ENCODE measurements at places on chromosomes 2 and 18.
A peak's percentile ranks its signal among the peaks of the same experiment; 100 is the strongest.

GRCh38 chr2:152466980-152467676 is 132.2 kb downstream of the FMNL2 start:
- H3K27me3 ChIP-seq, result peaks cover 6% of the 10 kb centered on the region
- no peak overlapping the region for H3K4me3 ChIP-seq
- DNase-seq, result no peak
- no peaks in the 10 kb centered on the region for H3K36me3 ChIP-seq

DNA sequence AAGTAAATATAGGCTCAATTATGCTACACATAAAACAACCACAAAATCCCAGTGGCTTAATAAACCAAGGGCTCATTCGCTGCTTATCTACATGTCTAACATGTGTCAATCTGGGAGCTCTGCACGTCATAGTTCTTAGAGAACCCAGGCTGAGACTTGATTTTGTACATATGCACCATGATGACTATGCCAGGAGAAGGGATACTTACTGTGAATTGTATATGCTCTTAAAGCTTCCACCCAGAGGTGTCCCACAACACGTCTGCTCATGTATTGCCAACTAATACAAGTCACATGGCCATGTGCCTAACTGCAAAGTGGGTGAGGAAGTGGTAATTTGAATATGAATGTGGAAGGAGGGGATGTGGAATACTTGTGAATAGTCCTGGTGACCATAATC is 262.1 kb downstream of the CPS1 start:
- H3K4me1 ChIP-seq, result no peaks in the 10 kb centered on the region
- DNase-seq, result no peak
- H3K36me3 ChIP-seq, result no peaks in the 10 kb centered on the region
- no peak overlapping the region for H3K4me3 ChIP-seq

DNA sequence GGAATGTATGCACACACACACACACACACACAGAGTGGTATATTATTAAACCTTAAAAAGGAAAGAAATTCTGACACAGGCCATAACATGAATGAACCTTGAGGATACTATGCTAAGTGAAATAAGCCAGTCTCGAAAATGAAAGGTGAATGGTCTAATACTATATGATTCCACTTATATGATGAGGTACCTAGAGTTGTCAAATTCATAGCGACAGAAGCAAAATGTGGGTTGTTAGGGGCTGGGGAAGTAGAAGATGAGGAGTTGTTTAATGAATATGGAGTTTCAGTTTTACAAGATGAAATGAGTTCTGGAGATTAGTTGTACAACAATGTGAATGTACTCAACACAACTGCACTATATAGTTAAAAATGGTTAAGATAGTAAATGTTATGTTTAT is 118.1 kb downstream of the ABCA12 start:
- no peaks in the 10 kb centered on the region for H3K36me3 ChIP-seq
- H3K27me3 ChIP-seq, result no peaks in the 10 kb centered on the region
- no peak overlapping the region for H3K4me3 ChIP-seq
- no peaks in the 10 kb centered on the region for H3K4me1 ChIP-seq

- no peak overlapping the region for H3K27ac ChIP-seq
- H3K4me3 ChIP-seq, result no peak overlapping the region
- no peaks in the 10 kb centered on the region for H3K4me1 ChIP-seq
Observed at GRCh38 chr2:19536136-19536535, 177.7 kb upstream of the OSR1 start.

GRCh38 chr18:79402977-79403722 is 7.4 kb downstream of the NFATC1 start:
- H3K4me3 ChIP-seq, result peak overlapping the region; percentile 49
- peak overlapping the region; percentile 97 for H3K27ac ChIP-seq
- DNase-seq, result no peak
- H3K27me3 ChIP-seq, result no peaks in the 10 kb centered on the region
- H3K4me1 ChIP-seq, result peaks cover 83% of the 10 kb centered on the region
- no peaks in the 10 kb centered on the region for H3K36me3 ChIP-seq

DNA sequence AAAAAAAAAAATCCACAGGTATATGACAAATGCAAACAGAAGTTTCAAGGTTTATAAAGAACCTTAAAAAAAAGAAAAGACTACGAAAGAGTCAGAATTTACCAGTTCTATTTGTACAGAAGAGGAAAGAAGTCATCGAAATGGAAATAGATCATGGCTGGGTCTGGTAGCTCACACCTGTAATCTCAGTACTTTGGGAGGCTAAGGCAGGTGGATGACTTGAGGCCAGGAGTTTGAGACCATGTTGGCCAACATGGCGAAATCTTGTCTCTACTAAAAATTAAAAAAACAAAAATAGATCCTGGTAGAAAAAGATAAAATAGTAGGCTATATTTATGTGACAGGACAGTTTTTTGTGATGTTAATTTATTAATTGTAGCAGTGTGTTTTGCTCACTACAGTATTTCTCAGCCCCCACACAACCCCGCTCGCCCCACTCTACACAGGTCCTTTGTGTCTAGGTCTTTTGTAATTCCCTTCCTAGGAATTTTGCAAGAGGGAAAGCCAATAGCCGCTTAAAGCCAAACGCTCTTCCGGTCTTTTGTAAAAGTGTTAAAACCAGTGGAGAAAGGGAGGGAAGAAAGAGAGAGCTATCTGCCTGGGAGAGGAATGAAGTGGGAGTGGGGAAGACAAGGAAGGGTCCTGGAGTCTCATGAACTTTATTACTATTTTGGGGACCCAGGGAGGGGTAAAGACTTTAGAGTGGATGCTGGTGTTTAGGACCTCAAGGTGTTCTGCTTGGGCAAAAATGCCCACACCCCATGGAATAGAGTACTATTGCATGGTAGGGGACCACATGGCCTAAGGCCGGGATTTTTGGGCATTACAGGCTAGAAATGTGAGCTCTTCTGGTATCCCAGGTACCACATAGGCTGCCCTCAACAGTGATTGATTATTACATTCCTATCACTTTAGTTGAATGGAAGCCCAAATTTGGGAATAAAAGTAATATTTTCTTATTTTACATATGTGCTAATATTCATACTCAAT is 59.4 kb upstream of the XPO1 start:
- DNase-seq, result no peak
- H3K4me3 ChIP-seq, result no peak overlapping the region
- peaks cover 2% of the 10 kb centered on the region for H3K27me3 ChIP-seq
- H3K27ac ChIP-seq, result no peak overlapping the region
- no peaks in the 10 kb centered on the region for H3K4me1 ChIP-seq
- no peaks in the 10 kb centered on the region for H3K36me3 ChIP-seq

DNA sequence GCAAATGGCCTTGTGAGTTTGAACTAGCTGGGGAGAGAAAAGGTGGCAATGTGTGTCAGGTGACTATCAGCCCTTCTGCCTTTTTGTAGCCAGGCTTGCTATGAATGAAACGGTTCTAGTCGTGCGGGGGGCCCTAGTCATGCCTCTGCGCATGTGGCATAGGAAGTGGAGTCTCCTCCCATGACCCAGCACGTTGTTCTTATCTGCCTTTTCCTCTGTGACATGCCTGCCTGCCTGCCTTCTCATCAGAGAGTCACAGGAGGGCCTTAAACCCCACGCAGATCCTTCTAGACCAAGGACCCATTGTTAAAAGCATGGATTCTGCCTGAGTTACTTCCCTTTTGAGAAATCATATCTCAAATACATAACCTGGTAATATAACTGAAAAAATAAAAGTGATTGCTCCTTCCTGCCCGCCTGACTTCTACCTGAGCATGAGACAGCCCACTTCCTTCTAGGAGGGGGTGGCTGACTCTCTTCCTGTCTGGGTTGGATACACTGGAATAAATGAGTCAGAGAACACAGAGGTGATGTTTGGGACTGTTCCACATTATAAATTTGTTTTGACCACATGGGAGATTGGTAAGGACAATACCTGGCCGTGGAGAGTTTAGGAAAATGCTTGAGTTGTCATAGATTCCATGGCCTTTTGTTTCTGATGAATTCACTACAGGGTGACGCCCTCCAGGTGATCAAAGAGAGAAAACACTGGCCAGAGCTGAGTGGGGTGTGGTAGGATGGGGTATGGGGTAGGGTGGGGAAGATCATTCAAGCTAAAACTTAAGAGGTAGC is 49.8 kb downstream of the FBLN7 start:
- no peaks in the 10 kb centered on the region for H3K27me3 ChIP-seq
- peak overlapping the region; percentile 40 for H3K4me3 ChIP-seq
- H3K4me1 ChIP-seq, result peaks cover 62% of the 10 kb centered on the region
- peak; percentile 50 for DNase-seq
- H3K36me3 ChIP-seq, result no peaks in the 10 kb centered on the region

DNA sequence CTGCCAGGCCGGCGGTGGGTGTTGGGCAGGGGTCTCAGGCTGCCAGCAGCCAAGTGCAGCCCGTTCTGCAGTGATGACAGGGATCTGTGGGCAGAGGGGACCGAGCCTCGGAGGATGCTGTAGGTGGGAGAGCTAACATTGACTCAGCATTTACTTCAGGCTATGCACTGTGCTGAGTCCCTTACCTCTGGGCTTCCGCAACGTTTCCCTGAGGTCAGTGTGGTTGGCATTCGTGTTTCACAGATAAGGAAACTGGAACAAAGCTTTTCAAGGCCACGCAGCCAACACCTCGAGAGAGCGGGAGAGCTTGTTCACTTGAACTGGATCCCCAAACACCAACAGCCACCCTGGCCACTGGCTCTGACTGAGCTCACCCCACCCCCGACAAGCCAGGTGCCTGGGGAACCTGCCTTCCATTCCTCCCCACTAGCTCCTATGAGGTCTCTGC is 839 bp upstream of the GPR148 start:
- no peaks in the 10 kb centered on the region for H3K27me3 ChIP-seq
- peak overlapping the region; percentile 88 for H3K27ac ChIP-seq
- H3K4me1 ChIP-seq, result no peaks in the 10 kb centered on the region
- DNase-seq, result peak; percentile 42

GRCh38 chr2:21270083-21270491 is 146.3 kb downstream of the TDRD15 start:
- H3K4me3 ChIP-seq, result no peak overlapping the region
- DNase-seq, result no peak
- no peak overlapping the region for H3K27ac ChIP-seq
- no peaks in the 10 kb centered on the region for H3K4me1 ChIP-seq
- no peaks in the 10 kb centered on the region for H3K36me3 ChIP-seq
- no peaks in the 10 kb centered on the region for H3K27me3 ChIP-seq

DNA sequence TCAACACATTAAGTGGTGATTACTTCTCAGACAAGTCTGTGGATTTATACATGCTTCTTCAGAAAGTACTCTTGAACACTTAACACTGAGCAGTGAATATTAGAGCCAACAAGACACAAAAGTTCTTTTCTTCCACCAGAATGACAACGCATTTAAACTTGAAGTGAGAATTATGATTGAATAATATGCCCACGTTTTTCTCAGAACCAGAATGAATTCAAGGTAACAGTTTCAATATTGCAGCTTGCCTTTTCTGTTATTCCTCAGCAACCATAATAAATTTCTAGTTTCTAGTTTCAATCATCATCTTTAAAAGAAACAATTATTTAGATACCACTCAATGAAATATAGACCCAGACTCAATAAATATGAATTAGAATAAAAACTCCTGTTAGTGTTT is 547.0 kb downstream of the NUP35 start:
- no peaks in the 10 kb centered on the region for H3K27me3 ChIP-seq
- no peaks in the 10 kb centered on the region for H3K4me1 ChIP-seq
- no peak for DNase-seq
- H3K27ac ChIP-seq, result no peak overlapping the region
- H3K36me3 ChIP-seq, result no peaks in the 10 kb centered on the region

- no peak overlapping the region for H3K4me3 ChIP-seq
- no peak for DNase-seq
- peaks cover 13% of the 10 kb centered on the region for H3K4me1 ChIP-seq
- H3K27ac ChIP-seq, result no peak overlapping the region
Observed at GRCh38 chr18:9330419-9330818, 4.2 kb upstream of the TWSG1 start.

- H3K4me3 ChIP-seq, result no peak overlapping the region
- H3K4me1 ChIP-seq, result no peaks in the 10 kb centered on the region
- H3K36me3 ChIP-seq, result no peaks in the 10 kb centered on the region
- no peaks in the 10 kb centered on the region for H3K27me3 ChIP-seq
- no peak overlapping the region for H3K27ac ChIP-seq
Observed at GRCh38 chr2:175054340-175054739, 49.2 kb upstream of the CHN1 start.

- no peak overlapping the region for H3K4me3 ChIP-seq
- H3K27ac ChIP-seq, result no peak overlapping the region
- no peak for DNase-seq
- H3K4me1 ChIP-seq, result no peaks in the 10 kb centered on the region
- no peaks in the 10 kb centered on the region for H3K36me3 ChIP-seq
Observed at GRCh38 chr2:117631152-117631945, 183.1 kb upstream of the DDX18 start.

DNA sequence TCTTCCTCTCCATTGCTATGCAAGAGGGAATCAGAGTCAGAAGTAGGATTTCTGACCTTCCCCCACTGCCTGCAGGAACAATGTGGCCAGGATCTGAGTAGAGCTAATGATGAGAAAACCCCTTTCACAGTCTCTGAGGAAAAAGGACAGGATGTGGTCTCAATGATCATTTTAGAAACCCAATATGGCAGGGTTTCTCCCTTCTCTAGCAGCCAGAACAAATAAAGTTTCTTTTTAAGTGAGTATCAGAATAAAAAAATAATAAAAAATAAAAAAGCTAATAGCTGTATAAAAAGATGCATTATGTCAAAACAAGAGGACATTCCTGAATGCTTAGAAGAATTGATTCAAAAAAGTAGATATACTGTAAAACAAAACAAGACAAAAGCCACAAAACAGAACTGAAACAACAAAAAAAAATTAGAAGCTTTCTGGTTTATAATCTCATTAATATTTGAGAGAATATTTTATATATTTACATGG is 1124.9 kb upstream of the ZEB2 start:
- no peaks in the 10 kb centered on the region for H3K36me3 ChIP-seq
- DNase-seq, result no peak
- H3K27me3 ChIP-seq, result no peaks in the 10 kb centered on the region
- H3K4me1 ChIP-seq, result no peaks in the 10 kb centered on the region
- no peak overlapping the region for H3K4me3 ChIP-seq

DNA sequence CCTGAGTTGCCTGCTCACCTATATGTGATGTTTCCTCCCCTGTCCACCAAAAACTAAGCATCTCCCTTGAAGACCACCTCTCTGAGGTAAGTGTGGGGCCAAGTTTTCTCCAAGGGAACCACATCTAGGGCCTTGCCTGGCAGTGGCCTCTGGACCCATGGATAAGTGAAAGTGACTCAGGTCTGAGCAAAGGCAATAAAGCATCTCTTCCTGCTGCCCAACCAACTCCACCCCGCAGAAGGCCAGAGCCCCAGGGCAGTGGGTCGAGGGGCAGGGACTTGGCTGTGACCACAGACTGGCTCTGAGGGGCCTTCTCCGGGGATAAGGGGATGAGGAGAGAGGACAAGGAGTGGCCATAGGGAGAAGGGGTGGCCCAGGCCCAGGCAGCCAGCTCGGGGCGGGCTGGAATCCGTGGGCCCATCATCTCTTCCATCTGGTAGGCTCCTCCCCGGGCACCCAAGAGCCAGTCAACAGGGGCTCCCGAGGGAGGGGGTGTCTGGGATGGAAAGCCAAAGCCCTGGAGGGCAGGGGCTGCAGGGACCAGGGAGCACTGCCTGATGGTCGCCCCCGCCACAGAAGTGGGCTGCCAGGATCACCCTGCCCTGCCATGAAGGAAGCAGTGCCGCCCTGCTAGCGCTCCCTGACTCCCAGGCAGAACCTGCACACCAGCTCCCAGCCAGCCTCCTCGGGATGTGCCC is 33.4 kb downstream of the EMX1 start:
- no peak overlapping the region for H3K4me3 ChIP-seq
- no peak overlapping the region for H3K27ac ChIP-seq
- H3K27me3 ChIP-seq, result no peaks in the 10 kb centered on the region
- no peaks in the 10 kb centered on the region for H3K36me3 ChIP-seq
- no peak for DNase-seq

GRCh38 chr2:76980067-76980787 is 541.9 kb downstream of the LRRTM4 start:
- DNase-seq, result no peak
- no peaks in the 10 kb centered on the region for H3K27me3 ChIP-seq
- H3K27ac ChIP-seq, result no peak overlapping the region

- H3K4me1 ChIP-seq, result no peaks in the 10 kb centered on the region
- DNase-seq, result no peak
- no peak overlapping the region for H3K27ac ChIP-seq
- no peak overlapping the region for H3K4me3 ChIP-seq
- H3K27me3 ChIP-seq, result peaks cover 12% of the 10 kb centered on the region
Observed at GRCh38 chr2:80303006-80303908, 1.3 kb downstream of the LRRTM1 start.
